Activated CD4-positive, CD25-positive, alpha-beta regulatory T cell treated with anti-CD3 and anti-CD28 coated beads, Interleukin-2, amount 50 U/mL, for 16 hours (primary cell): ENCODE measurements at places on chromosomes 13 and 19.

GRCh38 chr13:79227418-79227817 lies 178.6 kb downstream of the RBM26 start:
- DNase-seq, result no peak

DNA sequence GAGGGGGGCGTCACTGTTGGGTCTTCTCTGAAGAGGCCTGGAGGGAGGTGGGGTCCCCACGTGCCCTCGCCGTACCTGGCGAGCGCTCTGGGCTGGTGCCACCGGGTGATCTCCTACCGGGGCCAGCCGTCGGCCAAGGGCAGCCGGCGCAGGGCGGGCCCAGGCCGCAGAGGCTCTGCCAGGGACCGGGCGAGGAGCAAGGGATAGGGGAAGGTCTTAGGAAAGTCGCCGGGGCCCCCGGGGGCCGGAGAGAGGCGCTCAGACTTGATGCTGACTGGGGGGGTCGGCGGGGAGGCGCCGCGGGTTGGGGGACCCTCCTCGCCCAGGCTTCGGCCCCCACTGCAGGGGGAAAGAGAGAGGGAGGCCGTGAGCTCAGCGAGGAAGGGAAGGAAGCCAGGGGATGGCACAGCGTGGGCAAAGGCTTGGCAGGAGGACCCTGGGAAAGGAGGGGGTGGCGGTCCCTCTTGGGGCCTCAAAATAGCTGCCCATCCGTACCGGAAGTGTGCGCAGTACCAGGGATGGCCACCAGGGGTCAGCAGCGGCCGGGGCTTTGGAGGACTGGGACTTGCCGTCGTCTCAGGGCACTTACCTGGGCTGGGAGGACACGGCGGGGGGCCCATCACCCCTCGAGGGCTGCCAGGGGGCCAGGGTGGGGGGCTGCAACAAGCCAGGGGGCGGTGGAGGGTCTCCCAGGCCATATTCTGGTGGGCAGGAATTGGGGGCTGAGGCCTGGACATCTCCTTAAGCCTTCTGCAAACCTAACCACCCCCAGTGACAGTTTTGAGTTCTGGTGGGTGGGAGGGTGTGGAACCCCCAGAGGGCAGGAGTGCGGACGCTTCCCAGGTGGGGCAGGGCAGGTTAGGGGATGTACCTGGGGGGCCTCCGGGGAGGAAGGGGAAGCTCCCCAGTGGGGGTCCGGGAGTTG lies 7.7 kb upstream of the TMEM161A start:
- DNase-seq, result peak; percentile 78

GRCh38 chr19:39692166-39692565 lies 12.1 kb upstream of the LGALS14 start:
- DNase-seq, result no peak

- no peak for DNase-seq
These were observed 12.7 kb downstream of the ZNF574 start for GRCh38 chr19:42088471-42089190.

DNA sequence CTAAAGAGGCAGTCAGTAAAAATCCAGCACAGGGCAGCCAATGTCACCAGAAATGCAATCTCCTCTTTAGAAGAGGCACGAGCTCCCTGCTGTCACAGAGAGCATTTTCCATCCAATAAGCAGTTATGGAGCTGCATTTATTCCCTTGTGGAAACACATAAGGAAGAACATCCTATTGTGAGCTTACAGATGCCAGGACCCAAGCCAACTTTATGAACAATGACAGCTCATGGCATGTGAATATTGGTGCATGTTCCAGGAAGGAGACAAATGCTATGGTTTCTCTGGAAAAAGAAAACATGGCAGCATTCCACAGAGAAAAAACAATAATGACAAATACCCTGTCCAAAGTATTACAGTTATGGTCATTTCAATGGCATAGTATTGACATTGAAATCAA lies 955.6 kb downstream of the UQCRFS1 start:
- DNase-seq, result no peak

GRCh38 chr13:34533941-34534340 lies 408.1 kb upstream of the NBEA start:
- DNase-seq, result no peak

DNA sequence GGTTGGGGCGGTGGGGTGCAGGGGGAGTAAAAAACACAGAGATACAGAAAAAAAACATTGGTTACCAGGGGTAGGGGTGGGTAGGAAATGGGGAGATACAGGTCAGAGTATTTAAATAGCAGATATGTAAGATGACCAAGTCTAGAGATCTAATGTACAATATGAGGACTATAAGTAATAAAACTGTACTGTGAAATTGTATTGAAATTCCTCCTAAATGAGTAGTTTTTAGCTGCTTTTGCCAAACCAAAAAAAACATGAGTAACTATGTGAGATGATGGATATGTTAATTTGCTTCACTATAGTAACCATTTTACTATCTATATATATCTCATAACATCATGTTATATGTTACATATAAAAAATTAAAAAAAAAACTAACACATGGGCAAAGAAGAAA lies 29.6 kb downstream of the VWA8 start:
- DNase-seq, result no peak

DNA sequence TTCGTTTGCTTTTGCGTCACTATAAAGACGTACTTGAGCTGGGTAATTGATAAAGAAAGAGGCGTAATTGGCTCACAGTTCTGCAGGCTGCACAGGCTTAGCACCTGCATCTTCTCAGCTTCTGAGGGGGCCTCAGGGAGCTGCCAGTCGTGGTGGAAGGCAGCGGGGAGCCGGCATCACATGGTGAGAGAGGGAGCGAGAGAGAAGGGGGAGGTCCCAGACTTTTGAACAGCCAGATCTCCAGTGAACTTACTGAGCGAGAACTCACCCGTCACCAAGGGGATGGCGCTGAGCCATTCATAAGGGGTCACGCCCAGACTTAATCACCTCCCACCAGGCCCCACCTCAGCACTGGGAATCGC lies 58.7 kb upstream of the F7 start:
- DNase-seq, result no peak

GRCh38 chr13:59677966-59678814 lies 485.5 kb downstream of the DIAPH3 start:
- no peak for DNase-seq

GRCh38 chr19:12647490-12648071 lies 19.0 kb downstream of the MAN2B1 start:
- DNase-seq, result no peak

- DNase-seq, result no peak
These were observed 1075.1 kb upstream of the MIR17HG start for GRCh38 chr13:90272356-90272755.

GRCh38 chr19:31214997-31215396 lies 134.2 kb downstream of the TSHZ3 start:
- no peak for DNase-seq

GRCh38 chr13:39284801-39285388 lies 246.6 kb downstream of the NHLRC3 start:
- DNase-seq, result no peak

- DNase-seq, result no peak
These were observed 37.5 kb downstream of the C13orf46 start for GRCh38 chr13:113936166-113936965.

- no peak for DNase-seq
These were observed 21.0 kb downstream of the CCNE1 start for GRCh38 chr19:29832801-29833200.

DNA sequence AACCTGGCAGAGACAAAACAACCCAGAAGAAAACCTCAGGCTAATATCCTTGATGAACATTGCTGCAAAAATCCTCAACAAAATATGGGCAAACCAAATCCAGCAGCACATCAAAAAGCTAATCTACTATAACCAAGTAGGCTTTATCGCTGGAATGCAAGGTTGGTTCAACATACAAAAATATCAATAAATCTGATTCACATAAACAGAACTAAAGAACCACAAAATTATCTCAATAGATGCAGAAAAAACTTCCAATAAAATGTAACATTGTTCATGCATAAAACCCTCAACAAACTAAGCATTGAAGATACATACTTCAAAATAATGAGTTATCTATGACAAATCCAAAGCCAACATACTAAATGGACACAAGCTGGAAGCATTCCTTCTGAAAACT lies 8.8 kb downstream of the ZNF724 start:
- DNase-seq, result no peak

DNA sequence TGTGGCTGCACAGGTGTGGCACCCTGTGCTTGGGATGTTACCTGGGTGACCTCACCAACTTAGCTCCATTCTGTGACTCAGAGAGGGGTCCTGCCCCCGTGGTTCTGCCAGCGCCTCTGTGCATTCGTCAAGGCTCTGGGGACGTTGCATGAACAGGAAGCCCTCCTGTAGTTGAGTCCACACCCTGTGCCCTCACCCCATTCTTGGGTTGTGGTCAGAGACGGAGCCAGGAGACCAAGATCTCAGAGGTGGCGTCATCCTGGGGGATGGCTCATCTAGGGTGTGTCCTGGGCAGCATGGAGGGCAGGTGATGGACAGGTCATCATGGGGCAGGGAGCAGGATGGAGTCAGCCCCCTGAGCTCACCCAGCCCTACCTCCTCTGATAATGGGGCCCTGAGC lies 2.5 kb downstream of the COX6B2 start:
- DNase-seq, result no peak

- no peak for DNase-seq
These were observed 27.9 kb downstream of the DGKH start for GRCh38 chr13:42076309-42076713.

DNA sequence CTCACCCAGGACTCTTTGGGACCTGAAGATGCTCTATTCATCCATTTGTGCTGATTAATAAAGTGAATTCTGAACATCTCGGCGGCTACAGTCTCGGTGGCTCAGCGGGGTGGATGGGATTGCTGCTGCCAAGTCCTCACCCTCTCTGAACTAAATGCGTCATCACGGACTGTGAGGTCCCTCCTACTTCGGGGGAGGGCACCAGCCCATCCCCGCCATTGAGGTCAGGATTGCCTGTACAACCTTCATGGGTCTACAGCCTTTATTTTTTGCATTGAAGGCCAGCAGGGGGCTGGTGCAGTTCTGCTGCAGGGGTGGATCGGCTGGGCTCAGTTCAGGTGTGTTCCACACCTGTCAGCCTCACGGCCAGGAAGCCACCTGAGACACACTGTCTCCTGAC lies 181.8 kb downstream of the COL4A1 start:
- DNase-seq, result no peak

- DNase-seq, result no peak
These were observed at the start of gene UBE2M for GRCh38 chr19:58558066-58558622. UBE2M (minus strand) TSS chr19:58558611; CDS start chr19:58558381, 230 bp downstream.

DNA sequence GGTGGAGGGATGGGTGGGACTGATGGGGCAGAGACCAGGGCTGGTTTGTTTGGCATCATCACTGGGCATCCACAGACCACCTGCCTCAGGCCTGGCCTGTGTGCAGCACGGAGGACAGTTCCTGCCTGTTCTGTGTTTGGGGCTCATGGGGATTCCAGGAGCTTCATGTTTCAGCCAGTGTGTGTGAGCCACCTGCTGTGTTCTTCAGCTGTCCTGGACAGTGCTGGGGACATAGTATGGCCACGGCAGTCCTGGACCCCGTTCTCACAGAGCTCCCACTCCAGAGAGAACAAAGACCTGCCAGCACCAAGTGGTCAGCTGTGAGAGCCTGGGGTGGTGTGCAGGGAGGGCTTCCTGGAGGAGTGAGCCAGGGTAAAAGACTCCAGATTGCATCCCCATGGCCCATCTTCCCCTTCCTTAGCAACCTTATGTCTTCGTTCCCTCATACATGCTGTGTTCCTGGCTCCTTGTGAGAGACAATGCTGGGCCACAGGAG lies 2.0 kb upstream of the CCDC97 start:
- DNase-seq, result no peak

DNA sequence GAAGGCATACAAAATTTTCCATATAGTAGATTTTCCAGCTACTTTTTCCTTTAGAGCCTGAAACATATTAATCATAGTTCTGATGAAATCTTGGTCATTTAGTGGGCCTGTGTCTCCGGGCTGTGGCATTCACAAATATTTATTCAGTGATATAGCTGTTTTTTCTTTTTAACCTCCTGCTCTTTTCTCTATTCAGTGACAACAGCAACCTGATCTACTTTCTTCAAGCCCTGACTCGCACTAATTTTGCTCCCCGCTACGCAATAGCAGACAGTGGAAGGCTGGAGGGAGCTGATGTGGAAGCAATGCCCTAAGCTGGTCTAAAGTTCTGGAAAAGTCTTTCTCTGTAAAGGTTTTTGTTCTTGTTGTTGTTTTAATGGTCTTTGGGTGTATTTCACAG lies 289.7 kb downstream of the SLITRK6 start:
- DNase-seq, result no peak

- DNase-seq, result no peak
These were observed 426.9 kb downstream of the PCDH9 start for GRCh38 chr13:66803013-66803807.

DNA sequence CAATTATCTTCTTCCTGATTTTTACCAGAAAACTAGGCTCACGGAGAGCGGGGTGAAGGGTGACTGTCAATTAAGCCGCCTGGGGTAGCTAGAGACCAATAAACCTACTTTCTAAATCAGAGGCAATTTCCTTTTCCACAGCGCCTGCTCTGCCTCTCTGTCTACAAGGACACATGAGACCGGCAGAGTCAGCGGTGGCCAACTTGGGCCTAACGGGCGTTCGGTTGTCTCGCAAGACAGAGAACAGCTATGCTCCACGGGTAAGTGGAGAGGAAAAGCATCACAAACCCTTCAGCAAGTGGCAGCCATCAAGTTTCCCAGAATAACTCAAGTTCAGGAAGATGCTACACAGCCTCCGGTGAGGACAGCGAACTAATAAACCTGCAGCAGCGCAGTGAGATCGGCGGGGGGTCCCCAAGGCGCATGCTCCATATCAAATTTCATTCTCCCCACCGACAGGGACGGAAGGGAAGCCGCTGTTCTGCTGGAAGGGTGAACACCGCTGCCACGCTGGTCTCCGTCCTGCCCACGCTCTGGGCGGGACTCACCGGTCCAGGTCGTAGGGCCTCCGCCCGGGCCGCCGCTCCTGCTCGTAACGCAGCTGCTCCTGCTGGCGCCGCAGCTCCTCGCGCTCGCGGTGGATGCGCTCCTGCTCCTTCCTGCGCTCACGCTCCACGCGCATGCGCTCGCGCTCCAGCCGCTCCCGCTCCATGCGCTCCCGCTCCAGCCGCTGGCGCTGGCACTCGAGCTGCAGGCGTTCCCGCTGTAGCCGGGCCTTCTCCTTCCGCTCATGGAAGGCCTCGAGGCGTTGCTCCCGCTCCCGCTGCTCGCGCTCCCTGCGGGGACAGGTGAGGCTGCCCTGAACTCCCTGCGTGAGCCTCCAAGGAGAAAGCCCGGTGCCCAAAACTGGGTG lies 25.8 kb upstream of the TINCR start:
- DNase-seq, result no peak

- no peak for DNase-seq
These were observed 30.8 kb upstream of the IGFL1 start for GRCh38 chr19:46198756-46199155.

DNA sequence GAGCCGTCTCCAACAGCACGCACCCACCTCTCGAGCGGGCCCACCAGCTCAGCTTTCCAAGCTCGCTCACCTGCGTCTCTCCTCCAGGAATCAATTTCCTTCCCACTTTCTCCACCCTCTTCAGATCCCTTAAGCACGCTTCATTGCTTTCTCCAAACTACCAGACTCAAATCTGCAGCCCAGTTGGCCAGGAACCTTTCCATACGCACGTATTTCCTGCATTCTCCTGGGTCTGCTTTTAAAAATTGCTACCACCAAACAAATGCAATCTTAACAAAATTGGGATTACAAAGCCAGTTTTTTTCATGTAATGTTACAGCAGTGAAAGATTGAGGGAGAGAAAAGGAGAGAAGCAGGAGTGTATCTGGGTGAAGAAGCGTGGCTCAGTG lies 1.5 kb downstream of the ENOX1 start:
- no peak for DNase-seq
